ENCODE measurements at places on chromosomes 1 and 21.

GRCh38 chr1:99218999-99219398, 45.3 kb upstream of the PLPPR4 start:
- no peak for DNase-seq

DNA sequence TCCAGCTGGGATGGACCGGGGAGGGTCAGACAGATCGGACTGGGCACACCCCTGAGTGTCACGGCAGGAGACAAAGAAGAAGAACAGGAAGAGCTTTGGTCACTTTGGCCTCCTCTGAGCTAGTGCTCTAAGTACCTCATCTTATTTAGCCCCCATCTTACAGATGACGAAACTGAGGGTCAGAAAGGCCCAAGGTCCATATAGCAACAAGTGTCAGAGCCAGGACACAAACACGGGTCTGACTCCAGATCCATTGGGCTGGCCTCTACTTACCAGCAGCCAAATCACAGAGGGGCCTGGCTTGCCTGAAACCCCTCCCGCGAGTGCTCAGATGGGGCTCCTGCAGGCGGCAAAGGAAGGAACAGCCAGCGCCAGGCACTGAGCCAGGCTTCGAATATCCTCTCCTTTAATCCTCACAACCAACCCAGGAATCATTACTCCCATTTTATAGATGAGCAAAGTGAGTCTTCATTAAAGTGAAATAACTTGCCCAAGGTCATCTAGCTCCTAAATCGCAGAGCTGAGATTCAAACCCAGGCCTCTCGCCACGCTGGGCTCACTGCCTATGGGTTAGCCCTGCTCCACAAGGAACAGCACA, 25.7 kb upstream of the SELENON start:
- DNase-seq: no peak

DNA sequence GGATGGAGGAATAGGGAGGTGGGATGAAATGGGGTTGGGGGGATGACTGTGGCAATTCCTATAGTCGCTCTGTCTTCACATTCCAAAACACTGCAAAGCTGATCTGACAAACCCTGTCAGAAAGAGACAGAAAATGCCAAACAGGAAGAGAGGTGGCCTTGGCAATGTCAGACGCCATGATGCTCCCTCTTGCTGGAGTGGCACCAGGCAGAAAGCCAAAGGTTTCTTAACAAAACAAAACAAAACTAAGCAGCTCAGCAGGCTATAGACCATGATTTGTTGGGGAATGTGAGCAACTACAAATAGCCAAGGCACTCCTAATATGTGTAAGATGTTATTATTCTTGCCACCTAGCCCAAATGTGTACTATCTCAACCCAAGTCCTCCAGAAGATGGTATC, 42.9 kb upstream of the PLA2G2C start:
- no peak for DNase-seq

DNA sequence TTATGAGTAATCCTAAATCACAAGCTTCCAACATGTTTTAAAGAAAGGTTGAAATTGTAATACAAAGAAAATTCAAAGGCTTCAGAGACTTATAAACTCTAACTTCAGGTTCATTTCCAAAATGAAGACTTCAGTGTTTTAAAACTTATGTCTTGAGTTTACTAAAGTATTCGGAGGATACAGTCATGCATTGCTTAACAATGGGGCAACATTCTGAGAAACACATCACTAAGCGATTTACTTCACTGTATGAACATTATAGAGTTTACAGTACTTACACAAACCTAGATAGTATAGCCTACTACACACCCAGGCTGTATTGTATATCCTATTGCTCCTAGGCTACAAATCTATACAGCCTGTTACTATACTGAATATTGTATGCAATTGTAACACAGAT, 38.3 kb downstream of the CEP170 start:
- no peak for DNase-seq

DNA sequence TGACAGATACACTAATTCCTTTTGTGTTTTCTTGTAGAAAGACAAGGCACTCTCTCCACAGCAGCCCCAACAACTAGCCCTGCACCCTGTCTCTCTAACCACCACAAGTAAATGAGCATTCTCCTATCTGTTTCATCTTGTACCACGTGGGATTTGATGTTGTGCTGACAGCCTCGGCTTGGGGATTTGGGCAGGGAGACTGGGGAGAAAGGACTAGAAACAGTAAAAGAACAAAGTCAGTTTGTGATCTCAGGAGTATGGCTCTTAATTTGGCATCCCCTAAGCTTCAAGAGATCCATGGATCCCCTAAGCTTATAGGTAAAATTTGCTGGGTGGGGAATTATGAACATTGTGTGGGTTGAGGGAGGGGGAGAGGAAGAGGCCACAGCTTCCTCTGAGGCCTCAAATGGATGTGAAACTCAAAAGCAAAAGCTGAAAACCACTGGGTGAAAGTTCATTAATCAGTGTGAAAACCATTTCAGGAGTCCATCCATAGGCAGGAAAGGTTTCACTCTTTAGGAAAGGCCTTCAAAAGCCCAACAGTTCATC, 3.1 kb downstream of the C1orf162 start:
- DNase-seq: no peak

All from non-pigmented ciliary epithelial cell (primary cell).